ENCODE measurements at places on chromosomes 4 and X.

GRCh38 chr4:125591290-125591689, 276.5 kb downstream of the FAT4 start:
- DNase-seq = no peak

- peak; percentile 86 for DNase-seq
Measured at GRCh38 chrX:45806410-45807121, 605.9 kb upstream of the DIPK2B start.

- no peak for DNase-seq
Measured at GRCh38 chr4:89489338-89489771, 181.8 kb upstream of the GPRIN3 start.

DNA sequence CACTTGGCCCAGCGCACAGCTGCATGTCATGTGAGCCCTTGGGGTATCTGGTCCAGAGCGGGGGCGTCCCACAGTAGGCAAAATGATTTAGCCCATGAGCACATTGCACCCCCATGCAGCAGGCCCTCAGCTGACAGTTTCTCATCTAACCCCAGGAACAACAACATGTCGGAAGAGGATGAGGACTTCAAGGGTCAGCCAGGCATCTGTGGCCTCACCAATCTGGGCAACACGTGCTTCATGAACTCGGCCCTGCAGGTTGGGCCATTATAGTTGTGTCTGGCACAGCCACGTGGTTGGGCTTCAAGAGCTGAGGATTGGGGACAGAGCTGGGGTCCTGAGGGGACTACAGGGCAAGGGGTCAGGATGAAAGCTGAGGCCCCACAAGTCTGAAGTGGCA, 7.8 kb downstream of the USP11 start:
- no peak for DNase-seq

DNA sequence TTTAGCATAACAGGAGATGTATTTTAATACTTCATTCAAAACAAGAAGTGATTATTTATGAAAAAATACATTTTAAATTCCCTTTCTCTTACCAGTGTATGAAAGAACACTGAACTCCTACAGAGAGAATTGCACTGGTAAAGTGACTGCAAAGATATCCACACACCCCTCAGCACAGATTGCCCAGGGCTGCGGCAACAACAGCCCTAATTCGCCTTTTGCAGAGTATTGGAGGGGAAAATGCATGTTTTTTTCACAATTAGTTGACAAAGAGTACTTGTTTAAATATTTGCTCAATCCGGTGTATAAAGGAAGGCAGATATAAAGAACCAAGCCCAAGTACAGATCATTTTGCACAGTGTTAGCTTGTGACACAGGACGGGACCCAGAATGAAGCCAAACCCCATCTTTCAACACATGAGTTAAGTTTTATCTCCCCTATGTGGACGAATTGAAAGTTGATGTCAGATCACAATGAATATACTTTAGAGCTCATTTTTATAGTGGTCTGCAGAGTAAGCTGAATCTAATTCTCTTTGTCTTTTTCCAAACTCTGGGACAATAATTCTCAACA, 551.4 kb upstream of the IGFBP7 start:
- DNase-seq = no peak

DNA sequence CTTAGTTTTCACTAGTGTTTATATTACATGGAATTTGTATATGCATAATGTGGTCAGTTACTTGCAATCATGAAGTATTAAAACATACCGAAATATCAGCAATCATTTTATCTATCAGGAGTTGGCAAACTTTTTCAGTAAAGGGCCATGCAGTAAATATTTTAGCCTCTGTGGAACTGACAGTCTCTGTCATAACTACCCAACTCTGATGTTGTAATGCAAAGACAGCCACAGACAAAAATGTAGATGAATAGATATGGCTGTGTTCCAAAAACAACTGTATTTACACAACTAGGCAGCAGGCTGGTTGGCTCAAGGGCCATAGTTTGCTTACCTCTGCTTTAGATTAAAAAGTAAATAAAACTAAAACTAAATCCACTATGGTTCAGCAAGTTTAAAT, 200.2 kb downstream of the HS3ST1 start:
- DNase-seq = peak; percentile 26

Measured in fibroblast of skin of back (primary cell).